ENCODE measurements at places on chromosomes 11 and 22.
A peak's percentile ranks its signal among the peaks of the same experiment; 100 is the strongest.

GRCh38 chr22:31616315-31616980 is 45.6 kb downstream of the PISD start:
- no peak for DNase-seq

DNA sequence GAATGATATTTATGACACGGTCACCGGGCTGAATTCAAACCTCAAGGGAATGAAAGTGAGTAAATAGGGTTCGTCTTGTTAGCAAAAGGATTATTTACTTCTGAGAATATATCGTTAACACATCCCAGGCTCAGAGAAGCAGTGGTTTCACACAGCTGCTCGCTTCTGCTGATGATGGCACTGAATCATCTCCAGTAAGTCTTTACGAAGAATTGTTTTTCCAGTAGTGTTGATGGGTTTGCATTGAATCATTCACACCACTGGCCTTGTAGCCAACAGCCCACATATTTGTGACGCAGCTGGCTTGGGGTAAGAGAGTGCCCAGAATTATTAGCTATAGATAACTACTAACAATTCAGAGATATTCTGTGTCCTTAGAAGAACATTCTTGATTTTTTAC is 236.3 kb downstream of the CADM1 start:
- no peak for DNase-seq

GRCh38 chr22:28799606-28800307 is 612 bp downstream of the XBP1 start:
- peak; percentile 26 for DNase-seq

DNA sequence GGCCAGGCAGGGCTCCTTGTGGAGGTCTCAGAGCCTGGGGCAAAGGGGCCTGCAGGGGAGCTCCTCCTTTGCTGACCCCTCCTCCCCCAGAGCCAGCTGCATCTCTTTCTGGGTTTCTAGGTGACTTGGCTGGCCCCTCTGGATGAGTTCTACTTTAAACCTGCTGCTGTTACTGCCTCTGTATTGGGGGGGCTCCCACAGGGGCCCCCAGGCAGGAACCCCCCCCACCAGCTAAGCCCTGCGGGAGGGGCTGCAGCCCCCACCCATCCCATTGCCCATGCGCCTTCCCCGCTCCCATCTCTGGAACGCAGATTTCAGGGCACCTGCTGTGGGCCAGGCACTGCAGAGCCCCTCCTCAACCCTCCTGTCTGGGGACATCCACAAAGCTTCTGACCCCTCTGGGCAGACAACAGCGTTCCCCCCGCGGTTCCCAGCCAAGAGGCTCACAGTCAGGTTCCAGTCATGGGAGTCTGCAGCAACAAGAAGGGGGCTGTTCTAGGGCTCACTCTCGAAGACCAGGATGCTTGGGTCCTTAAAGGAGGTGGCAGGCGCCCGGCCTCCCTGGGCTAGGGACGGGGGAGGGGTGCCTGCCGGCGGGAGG is 815 bp upstream of the PLCB3 start:
- DNase-seq, result no peak

- DNase-seq, result no peak
These were observed 1.9 kb downstream of the ESAM start for GRCh38 chr11:124760205-124760652.

DNA sequence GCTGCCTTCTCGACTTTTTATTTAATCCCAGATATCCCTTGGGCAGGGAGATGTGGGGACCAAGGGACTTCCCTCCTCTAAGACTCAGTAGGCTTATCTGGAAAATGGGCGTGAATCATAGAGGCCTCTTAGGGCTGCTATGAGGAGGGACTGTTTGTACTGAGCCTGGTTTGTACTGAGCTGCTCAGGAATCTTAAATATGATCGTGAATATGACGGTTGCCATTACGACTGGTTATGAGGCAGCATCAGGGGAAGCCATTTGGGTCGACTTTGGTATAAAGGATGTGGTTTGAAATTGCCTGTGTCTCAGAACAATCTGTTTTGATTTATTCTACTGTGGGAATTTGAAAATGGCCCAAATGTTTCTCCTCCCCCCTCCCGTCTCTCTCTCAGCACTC is 20.6 kb downstream of the TSPAN18 start:
- DNase-seq, result no peak

DNA sequence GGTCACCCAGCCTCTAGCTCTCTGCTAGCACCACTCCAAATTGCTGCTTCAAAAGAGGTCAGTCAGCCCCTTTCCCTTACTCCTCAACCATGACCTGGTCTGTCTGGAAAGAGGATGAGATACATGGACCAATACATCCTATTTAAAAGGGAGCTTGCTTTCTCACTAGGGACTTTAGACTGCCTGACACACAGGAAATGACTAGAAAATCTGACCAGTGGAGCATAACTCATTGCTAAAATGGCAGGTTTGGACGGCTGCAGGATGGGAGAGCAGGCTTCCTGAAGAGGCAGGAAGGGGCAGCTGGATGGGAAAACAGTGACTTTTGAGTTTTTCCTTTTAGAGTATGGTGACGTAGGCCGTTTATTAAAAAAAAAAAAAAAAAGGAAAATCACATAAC is 25.3 kb downstream of the STIM1 start:
- DNase-seq, result no peak

DNA sequence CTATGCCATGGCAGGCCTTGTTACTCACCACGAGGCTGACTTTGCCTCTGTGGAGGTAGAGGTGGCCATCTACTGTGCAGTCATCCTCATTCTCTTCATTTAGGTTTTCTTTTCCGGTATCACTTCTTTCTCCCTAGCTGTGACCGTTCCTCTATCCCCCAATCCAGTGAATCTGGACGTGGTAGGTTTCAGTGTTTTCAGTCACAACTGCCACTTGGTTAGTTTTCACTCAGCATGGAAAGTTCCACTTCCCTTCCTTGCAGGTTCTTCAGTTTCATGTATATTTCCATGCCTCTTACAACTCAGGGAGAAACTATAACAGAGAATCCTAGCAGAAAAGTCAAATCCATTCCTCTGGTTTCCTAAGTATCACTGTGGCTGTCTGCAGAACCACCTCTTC is 1.9 kb downstream of the HPS4 start:
- no peak for DNase-seq

GRCh38 chr11:70740488-70740851 is 342.1 kb downstream of the CTTN start:
- no peak for DNase-seq

GRCh38 chr11:118911880-118912741 is 13.6 kb downstream of the BCL9L start:
- DNase-seq, result no peak

DNA sequence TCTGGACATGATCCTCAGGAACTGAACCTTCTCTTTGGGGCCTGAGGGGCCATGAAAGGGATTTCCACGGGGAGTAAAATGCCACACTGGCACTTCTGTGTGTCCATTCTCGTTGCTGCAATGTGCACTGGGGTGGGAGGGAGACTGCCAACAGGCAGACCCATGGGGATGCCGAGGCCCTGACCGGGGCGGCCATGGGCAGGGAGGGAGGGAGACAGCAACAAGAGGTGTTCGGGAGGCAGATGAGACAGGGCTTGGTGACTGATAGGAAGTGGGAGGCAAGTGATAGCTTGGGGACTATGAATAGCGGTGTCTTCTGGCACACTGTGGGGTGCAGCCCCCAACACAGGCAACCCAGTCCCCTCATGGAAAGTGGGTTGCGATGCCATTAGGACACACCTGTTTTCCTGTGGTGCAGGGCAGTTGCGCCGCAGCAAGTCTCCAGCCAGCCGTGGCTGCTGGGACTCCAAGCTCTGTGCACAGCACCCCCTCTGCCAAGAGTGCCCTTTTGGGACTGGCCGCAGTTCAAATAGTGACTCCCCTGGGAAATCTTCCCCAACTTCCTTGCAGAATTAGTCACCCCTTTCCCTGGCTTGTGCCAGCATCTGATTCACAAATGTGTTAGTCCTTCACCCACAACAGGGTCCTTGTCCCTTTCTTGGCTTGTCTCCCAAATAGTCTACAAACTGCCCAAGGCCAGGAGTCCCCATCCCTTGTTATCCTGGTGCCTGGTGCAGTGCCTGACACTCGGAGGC is 88.8 kb downstream of the CHST1 start:
- DNase-seq, result no peak

GRCh38 chr11:2321311-2321683 is 19.5 kb downstream of the TSPAN32 start:
- no peak for DNase-seq

GRCh38 chr11:111367411-111368284 is 11.4 kb downstream of the POU2AF1 start:
- no peak for DNase-seq

DNA sequence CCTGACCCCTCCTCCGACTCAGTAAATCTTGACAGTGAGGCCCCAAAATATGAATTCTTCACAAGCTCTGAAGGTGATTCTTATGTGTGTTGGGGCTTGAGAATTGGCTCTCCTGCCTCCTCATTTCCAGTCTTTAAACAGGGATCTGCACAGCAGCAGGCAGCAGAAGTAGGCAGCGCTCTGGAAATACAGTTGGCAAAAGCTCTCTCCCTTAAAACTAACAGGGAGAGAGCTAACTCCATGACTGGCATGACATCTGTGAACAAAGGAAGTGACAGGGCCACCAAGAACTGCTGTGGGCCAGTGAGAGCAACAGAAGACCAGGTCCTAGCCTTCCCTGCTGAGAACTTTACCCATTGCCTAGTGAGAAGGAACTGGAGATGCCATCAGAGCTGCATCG is 70.1 kb downstream of the PANX1 start:
- no peak for DNase-seq

- DNase-seq, result no peak
These were observed 24.7 kb downstream of the CPT1A start for GRCh38 chr11:68816917-68817419.

DNA sequence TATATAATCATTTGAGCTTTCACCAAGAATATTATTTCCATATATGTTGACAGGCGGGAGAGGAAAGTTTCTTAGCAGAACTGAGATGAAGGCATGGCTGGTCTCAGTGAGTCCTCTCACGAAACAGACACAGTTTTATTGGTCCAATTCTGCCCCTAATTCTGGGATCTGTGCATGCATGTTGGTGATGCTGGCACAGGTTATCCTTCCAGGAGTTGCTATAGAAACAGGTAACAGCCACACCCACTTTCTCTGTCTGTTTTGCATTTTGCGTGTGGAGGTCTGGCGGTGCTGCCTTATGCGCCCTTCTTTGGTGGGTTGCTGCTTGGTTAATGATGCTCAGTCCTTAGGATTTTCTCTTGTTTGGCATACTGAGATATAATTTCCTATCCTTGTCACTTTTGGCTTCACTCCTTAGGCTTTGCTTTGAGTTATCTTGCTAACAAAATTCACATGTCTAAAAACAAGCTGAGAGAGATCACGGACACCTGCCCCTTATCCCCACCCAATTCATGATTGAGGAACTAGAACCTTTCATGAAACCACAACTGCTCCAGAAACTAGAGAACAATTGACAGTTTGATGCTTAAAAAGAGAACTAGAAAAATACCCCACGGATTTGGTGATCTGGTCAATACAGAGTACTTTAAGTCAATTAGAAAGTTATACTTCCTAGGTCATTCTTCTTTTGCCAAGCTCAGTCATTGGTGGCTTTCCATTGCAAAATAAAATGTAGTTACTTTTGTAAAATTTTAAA is 189.3 kb downstream of the FAT3 start:
- DNase-seq, result no peak

DNA sequence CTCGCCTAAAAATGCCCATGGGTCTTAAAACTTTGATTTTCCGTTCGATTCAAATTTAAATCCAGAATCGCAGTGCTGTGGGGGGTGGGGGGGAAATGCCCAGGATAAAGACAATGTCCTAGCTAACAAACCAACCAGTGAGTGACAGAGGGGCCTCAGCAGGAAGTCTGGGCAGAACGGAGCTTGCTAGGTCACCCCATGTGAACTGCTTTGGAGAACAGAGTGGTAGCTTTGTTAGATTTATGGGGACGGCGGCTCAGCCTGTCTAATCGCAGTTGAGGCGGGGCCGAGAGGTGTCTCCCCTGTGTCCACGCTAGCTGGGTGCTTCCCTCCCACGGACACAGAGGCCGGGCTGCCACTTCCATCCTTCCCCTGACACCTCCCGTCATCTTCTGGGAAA is 243.9 kb downstream of the CTTN start:
- DNase-seq, result no peak

GRCh38 chr22:24736526-24737053 is 37.9 kb downstream of the PIWIL3 start:
- DNase-seq, result no peak

DNA sequence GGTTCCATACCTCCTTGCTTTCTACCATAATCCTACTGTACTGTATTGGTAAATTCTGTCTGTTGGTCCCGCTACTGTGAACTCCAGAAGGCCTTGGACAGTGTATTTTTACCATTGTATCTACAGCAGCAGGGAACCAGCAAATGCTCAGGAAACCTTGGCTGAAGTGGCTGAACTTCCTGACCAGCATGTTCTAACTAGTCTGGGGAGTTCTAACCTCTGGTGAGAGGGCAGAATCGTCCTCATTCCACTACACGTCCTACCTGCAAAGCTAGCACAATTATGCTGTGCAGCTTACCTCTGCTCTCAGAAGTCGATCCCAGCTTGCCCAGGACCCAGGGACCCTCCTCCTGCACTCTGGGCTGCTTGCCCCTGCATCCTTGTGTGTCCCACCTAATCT is 283.1 kb downstream of the TENM4 start:
- no peak for DNase-seq

DNA sequence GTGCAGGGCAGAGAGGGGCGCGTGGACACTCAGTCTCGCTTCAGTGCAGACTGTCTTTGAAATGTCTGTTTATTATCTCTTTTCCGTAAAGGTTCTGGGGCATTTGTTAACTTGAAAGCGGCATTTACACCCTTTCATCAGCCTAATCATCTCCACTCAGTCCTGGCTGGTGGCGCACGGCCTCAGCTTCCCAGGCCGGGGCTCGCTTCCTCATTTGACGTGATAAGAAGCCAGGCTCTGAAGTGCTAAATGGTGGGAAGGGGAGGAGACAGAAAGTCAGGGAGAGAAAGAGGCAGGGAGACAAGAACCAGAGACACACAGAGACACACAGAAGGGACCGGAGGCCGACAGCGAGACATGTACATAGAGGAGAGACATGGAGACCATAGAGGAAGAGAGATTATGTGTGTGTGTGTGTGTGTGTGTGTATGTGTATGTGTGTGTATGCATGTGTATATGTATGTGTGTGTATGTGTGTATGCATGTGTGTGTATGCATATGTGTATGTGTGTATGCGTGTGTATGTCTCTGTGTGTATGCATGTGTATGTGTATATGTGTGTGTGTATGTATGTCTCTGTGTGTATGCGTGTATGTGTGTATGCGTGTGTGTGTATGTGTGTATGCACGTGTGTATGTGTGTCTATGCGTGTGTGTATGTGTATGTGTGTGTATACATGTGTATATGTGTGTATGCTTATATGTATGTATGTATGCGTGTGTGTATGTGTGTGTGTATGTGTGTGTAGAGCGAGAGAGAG is 101.5 kb downstream of the ST3GAL4 start:
- DNase-seq, result no peak
